ENCODE measurements at places on chromosomes 7 and 10.

- no peak for DNase-seq
Observed at GRCh38 chr10:57786850-57787750, 480.6 kb downstream of the IPMK start.

- DNase-seq: no peak
Observed at GRCh38 chr10:42988517-42989395, 88.1 kb upstream of the RET start.

DNA sequence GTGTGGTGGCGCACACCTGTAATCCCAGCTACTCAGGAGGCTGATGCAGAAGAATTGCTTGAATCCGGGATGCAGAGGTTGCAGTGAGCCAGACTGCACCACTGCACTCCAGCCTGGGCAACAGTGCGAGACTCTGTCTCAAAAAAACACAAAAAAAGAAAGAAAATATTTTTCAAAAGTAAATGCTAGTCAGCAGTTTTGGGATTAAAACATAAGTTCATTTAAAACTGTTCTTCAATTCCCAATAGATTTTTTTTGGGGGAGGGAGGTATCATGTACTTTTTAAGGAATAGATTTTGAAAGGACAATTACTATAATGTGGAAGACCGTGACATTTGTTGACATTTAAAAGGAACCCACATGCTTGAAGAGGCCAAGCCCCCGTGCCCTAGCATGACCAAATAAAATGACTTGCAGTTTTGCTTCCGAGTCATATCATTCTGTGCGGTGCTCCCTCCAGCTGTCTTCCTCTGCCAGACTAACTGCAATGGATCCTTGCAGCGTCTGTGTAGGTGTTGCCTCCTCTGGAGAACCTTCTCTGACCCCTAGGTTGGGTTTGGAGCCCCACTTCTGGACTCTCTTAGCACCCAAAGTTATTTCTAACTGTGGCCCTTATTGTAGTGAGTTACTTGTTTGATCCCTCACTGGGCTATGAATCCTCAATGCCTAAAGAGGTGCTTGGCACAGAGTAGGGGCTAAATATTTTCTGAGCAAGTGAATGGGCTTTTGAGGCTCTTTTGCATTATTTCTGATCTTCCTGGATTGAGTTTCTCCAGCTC lies 17.4 kb upstream of the HPS1 start:
- no peak for DNase-seq

DNA sequence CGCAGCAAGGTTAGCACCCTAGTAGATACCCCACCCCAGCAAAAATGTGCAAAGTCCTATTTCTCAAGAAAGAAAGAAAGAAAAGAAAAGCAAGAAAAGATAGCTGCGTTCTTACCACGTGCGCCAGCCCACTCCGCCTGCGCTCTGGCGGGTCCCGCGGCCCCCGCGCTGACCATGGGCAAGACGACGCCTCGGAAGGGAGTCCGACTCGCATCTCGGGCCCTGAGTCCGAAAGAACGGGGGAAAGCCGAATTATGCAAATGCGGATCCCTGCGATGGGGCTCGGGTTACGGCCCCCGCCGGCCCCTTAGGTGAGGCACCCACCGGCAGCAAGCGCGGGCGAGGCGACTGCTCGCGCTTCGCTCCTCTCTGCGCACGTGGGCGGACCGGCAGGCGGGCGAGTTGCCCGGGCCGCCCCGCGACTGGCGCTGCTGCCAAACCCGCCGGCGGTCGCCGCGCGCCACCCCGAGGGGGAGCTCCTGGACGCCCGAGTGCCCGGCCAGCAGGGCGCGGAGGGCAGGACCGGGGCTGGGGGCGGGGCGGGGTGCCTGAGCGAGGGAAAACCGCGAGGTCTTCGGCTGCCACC lies 2.4 kb upstream of the EGR2 start:
- no peak for DNase-seq

GRCh38 chr7:16993543-16993942 lies 111.8 kb upstream of the AGR3 start:
- DNase-seq: no peak

DNA sequence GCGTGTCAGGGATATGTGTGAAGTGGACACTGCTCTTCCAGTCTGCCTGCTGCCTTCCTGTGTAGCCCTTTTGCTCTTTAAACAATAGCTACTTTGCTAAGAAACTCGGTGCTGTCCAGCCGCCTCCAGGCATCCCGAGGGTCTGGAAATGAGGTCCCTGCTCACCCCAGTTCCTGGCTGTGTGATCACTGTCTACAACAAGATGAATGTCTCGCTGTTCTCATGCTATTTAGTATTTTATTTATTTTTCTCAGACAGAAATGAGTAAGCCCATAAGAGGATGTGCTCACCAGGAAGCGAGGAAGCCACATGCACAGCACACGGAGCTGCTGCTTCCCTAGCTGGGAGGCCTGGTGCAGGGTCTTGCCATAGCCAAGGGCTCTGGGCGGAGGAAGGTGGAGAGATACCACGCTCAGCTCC lies 167.0 kb upstream of the PITRM1 start:
- no peak for DNase-seq

GRCh38 chr10:86290933-86291615 lies 75.5 kb downstream of the GRID1 start:
- no peak for DNase-seq

DNA sequence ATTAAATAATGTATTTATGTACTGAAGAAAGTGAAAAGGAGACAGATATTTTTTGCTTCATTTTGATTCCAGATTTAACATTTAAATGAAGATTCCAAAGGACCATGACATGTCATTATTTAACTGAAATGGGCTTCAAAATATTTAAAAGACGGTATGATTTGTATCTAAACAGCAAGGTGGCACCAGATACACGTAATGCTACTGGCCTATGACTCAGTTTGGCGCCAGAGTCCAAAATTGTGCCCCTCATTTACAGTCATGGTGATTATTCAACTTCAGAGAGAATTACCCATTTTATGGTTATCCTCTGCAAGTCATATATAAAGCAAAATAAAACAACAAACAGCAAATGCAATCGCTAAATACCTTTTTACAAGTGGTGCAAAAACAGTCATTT lies 94.5 kb downstream of the ETV1 start:
- DNase-seq: no peak

- no peak for DNase-seq
Observed at GRCh38 chr7:44313016-44313415, 12.4 kb downstream of the CAMK2B start.

- no peak for DNase-seq
Observed at GRCh38 chr10:51386248-51386885, 312.1 kb downstream of the PRKG1 start.

DNA sequence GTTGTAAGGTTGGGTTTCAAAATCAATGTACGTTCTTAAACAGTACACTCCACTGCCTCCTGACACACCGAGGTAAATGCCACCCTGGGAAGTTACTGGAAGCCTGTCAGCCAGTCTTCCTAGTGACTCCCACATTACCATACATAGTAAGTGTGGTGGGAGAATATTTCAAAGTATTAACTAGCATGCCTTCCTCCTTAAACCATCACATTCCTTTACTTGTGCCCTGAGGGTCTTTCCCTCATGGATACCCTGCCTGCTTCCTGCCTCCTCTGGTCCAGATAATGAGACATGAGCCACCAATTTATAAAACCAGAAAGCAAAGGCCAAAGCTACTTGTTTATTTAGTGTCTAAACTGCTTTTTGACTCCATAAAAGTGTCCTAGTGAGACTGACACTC lies 23.3 kb upstream of the SORCS3 start:
- DNase-seq: no peak

DNA sequence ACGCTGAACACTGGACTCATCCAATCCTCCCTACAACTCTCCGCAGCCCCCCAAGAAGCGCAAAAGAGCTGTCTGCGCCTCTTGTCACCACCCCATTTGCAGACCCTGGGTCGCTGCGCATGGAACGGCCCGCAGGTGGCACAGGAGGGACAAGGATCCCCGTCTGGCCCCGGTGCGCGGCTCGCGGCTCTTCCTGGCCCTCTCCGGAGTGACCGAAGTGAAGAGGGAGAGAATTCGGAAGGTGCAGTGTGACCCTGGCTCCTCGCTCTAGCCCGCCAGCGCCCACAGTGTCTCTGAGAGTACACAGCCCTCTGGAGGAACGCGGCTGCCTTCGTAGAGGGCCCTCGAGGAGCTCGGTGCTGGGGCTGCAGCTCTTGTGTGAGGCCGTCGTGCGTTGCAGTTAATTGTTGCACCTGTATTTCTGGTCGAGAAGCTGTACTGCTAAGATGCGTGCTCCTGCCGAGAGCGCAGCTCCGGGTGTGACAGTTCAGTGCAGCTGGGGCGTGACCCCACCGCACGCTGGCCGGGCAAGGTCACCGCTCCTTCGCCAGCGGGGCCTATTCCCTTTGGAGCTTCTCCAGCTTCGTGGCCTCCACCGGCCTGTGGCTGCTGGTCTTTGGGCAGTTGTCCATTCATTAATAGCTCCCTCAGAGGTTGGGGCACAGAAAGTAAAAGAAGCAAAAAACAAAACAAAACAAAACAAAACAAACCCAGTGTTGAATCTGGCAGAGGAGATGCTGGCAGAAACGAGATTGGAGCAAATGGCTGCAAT lies 119.0 kb downstream of the SEC23IP start:
- no peak for DNase-seq

- no peak for DNase-seq
Observed at GRCh38 chr7:101179117-101179516, 976 bp downstream of the NAT16 start.

- no peak for DNase-seq
Observed at GRCh38 chr10:129426606-129427005, 40.4 kb upstream of the MGMT start.

- no peak for DNase-seq
Observed at GRCh38 chr10:46520381-46520780, 36.1 kb downstream of the GPRIN2 start.

GRCh38 chr10:37947526-37947925 lies 28.9 kb downstream of the ZNF25 start:
- DNase-seq: no peak

GRCh38 chr7:33195264-33195663 lies 65.9 kb downstream of the BBS9 start:
- no peak for DNase-seq

GRCh38 chr10:58157076-58157766 lies 110.5 kb downstream of the IPMK start:
- no peak for DNase-seq

GRCh38 chr10:4004144-4004543 lies 219.1 kb upstream of the KLF6 start:
- no peak for DNase-seq

DNA sequence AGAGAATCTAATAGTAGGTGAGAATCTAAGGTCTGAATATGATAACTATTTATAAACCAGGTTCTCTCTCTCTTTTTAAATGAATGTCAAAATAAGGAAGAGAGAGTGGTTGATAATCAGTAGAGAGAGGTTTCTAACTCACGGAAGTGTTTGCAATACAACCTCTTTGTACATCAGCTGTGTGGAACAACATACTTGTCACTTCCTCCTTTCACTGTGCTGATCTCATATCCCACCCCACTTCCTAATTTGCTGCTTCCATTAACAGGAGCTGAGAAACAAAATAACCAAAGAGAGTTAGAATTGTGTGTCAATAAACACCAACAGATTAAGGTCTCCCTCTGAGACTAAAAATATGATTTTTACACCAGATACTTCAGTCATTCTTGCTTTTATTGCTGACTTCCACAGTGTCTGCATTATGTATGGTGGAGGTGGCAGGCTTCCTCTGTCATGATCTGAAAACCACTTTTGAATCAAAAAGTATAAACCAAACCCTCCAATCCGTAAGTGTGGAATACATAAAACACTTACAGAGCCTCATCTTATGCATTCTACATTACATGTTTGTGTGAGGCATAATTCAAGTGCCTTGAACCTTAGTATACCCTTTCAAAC lies 25.0 kb downstream of the CACUL1 start:
- no peak for DNase-seq

DNA sequence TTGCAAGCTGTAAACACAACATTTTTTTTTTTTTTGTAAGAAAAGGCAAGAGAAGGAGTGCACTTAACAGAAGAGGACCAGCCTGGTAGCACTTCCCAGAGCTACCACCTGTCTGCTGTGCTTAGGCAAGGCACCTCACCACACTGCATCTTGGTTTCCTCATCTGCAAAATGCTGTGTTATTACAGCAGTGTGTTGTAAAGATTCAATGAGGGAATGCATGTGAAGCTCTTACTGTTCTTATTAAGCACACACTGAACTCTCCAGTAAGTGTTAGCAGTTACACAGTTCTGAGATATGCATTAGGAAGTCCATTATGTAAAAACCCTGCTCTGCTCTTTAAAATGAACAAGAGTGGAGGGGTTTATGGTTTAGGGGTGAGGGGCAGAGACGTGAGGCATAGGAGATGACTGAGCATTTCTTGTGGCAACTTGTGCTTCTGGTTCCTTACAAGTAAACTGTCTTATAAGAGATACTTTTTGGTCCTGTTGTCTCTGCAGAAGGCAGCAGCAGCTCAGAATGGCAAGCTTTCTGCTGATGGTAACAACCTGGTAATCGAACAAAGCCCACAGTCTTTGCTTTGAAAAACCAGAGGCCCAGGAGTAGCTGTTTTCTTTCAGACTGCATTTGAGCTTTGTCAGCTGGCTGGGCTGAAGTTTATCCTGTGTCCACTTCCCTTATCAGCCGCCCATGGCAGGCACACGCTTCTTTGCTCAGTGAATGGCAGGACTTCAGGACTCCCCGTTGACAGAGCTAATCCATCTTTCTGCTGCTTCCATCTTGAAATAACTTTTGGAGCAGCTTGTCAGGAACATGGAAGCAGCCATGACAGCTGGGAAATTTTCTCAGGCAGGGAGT lies 98.8 kb upstream of the BMPER start:
- DNase-seq: no peak

GRCh38 chr10:5434017-5434753 lies 21.8 kb downstream of the NET1 start:
- no peak for DNase-seq

- no peak for DNase-seq
Observed at GRCh38 chr10:99720387-99720786, 11.5 kb downstream of the COX15 start.

GRCh38 chr10:92181575-92181974 lies 109.3 kb downstream of the CPEB3 start:
- DNase-seq: no peak

- DNase-seq: no peak
Observed at GRCh38 chr10:98460837-98461499, 14.2 kb upstream of the HPS1 start.

- no peak for DNase-seq
Observed at GRCh38 chr7:2409745-2410414, 6.5 kb downstream of the CHST12 start.

GRCh38 chr7:150898475-150899011 lies 46.2 kb downstream of the AOC1 start:
- peak; percentile 57 for DNase-seq

Data from stimulated activated CD8-positive, alpha-beta memory T cell treated with anti-CD3 and anti-CD28 coated beads, Interleukin-4, amount 100 ng/mL, for 1 hour (primary cell).